RPMI7951 (cell line): ENCODE measurements at places on chromosomes 2 and 18.

DNA sequence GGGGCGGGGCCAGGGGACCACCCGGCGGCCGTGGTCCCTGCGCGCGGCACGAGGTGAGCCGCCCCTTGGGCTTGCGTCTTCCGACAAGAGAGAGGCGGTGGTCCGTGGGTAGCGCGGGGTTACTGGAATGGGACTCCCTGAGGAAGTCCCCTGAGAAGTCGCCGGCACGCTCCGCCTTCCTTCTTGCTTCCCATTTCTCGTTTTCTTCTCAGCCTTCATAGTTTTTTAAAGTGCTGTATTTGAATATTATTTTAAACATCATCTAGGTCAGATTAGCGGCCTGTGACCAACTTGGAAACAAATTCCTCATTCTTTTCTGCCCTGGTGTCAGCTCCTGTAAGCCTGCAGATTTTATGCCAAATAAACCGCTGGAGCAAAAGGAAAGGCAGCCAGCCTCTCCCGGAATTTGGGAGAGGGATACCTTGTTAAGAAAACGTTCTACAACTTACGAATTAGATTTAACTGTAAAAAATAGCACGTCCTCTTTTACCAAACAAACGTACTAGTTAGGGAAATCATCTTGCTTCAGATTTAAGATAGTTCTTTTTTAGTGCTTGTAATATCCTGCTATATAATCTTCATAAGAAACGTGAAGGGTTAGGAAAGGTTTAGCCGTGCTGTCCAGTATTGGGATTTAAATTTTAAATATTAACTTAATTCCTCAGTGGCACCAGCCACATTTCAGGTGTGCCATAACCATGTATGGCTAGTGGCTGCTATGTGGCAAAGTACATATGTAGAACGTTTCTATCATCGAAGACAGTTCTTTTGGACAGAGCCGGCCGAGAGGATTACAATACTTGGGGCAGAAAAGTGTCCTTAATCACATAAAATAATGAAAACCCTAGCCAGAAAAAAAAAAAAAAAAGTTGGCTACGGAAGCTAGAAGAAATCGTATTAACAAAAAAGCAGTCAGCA is 628 bp upstream of the PTPN2 start:
- no peak for DNase-seq

GRCh38 chr2:2838548-2838845 is 507.4 kb upstream of the MYT1L start:
- DNase-seq: no peak

- DNase-seq: peak; percentile 87
Measured at GRCh38 chr2:25103287-25103871, 61.5 kb downstream of the EFR3B start.

- DNase-seq: peak; percentile 7
Measured at GRCh38 chr2:148616662-148617061, 27.9 kb upstream of the EPC2 start.

GRCh38 chr2:227890495-227891079 is 19.2 kb downstream of the DAW1 start:
- DNase-seq: peak; percentile 54
